Tibial artery (tissue), 4 donors: ENCODE measurements at places on chromosomes 2 and 18.

GRCh38 chr2:67922080-67922785, 140.6 kb downstream of the C1D start:
- DNase-seq, result no peak

DNA sequence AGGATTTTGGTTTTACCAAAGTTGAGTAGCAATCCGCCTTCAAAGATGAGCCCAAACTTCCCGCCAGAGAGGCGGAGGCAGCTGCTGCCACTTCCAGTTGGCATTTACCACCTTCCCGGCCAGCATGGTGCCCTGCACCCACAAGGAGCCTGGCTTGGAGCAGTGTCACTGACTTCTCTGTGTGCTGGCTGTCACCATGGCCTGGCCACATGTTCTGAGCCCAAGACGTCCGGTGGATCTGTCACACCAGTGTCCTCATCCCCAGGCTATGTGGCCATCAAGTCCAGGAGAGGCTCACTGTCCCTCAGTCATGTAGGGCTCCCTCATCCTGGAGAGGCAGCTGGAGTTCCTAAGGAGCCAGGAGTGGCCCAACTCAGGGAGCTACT, 100.6 kb downstream of the ACKR3 start:
- peak; percentile 40 for DNase-seq

- no peak for DNase-seq
Measured at GRCh38 chr2:11399438-11399762, 55.0 kb upstream of the ROCK2 start.

GRCh38 chr18:79853993-79854364, 56.2 kb downstream of the KCNG2 start:
- no peak for DNase-seq

DNA sequence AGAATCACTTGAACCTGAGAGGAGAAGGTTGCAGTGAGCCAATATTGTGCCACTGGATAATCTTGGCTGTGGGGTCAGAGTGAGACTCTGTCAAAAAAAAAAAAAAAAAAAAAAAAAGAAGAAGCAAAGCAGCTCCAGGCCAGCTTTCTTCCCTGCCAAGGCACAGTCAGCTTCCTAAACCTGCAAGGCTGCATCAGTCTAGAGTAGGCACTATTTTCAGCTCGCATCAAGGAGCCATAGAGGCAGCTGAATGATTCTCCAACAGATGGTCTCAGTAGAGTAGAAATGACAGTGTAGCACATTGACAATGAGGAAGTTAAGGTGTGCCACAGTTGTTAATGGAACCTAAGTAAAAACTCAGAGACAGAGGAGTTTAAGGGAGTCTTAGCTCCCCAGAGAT, 35.6 kb downstream of the BMP10 start:
- DNase-seq, result no peak

- no peak for DNase-seq
Measured at GRCh38 chr2:229849073-229849472, 72.7 kb downstream of the TRIP12 start.

DNA sequence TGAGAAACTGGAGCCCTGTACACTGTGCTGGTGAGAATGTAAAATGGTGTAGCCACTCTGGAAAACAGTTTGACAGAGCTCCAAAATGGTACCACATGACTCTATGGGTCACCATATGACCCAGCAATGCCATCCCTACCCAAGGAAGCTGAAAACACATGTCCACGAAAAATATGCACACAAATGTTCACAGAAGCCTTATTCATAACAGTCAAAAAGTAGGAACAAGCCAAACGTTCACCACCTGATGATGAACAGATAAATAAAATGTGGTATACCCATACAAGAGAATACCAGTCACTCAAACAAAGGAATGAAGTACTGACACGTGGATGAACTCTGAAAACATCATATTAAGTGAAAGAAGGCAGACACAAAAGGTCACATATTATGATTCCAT, 4.6 kb downstream of the AFG3L2 start:
- DNase-seq, result no peak

DNA sequence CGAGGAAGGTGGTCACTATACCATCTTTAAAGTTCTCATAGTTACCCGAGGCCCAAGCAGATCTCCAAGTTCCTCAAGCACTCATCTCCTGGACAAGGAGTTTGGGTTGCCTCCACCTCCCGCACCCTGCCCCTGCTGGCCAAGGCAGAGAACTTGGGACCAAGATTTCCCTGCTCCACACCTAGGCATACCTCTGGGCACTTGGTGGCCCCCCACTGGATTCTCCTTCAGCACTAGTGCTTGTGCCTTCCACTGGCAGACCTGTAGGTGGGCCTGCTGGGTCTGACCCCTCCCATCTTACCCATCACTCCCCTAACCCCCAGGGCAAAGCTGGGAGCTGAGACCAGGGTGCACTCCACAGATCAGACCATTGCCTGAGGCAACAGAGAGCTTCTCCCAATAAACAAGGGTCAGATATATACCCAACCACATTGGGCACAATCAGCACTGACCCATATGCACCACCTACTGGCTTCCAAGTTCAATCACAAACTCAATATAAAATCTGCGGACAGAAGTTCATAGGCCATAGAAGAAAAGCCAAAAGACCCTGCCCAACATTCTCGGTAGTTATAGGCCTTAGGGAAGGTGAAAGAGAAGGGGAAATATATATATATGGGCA, 244.2 kb downstream of the EXOC6B start:
- no peak for DNase-seq

- DNase-seq, result no peak
Measured at GRCh38 chr2:38185012-38185491, 109.1 kb upstream of the CYP1B1 start.
